NCI-H2029 (cell line): ENCODE measurements at places on chromosomes 7 and 10.

DNA sequence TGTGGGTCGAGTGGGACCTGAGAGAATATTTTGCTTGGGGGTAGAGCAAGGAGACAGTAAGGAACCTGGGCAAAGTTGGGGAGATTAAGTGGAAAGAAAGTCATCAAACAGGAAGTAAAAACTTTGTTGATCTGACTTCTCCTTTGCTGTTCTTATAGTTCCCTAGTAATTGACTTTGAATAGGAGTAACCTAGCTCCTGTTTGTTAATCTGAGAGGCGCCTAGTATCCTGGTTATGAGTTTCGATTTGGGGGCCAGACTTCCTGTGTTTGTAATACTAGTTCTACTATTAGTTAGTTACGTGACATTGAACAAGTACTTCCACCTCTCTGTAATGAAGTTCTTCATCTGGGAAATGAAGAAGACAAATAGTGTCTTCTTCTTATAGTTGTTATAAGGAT lies 99.1 kb downstream of the ZNF365 start:
- DNase-seq: no peak

DNA sequence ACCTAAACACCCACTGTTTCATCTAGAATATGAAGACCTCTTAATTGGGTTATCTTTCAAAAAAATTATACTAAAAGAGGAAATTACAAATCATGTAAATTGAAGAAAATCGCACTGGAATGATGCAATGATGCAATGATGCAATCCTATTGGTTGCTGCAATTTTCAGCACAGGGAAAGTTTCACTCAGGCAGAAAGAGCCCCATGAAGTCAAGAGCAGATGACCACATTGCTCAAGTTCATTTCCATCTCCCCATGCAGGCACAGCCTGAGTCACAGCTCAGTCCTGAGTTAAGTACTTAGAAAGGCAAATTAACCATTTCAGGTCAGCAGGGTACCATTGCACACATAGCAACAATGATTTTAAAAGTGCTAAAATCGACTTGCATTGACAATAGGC lies 180.3 kb upstream of the MYO3A start:
- DNase-seq: no peak

DNA sequence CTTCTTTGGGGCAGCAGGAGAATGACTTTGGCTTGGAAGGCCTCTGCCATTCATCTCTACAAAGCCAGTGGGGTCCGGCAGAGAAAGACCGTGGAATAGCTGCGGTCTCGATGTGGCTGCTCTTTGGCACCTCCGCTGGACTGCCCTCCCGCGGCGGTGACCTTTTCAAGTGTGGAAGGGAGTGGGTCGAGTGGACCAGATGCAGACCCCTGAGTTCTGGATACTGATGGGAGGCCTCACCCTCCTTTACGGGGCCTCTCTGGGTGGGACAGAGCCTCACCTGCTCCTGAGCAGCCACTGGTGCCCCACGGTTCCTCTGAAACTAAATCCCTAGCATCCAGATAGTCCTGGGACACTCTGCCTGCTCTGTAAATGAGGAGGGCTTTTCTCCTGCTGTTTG lies 113.1 kb downstream of the NT5C2 start:
- no peak for DNase-seq

GRCh38 chr7:30312178-30312577 lies 27.8 kb downstream of the ZNRF2 start:
- DNase-seq: no peak

DNA sequence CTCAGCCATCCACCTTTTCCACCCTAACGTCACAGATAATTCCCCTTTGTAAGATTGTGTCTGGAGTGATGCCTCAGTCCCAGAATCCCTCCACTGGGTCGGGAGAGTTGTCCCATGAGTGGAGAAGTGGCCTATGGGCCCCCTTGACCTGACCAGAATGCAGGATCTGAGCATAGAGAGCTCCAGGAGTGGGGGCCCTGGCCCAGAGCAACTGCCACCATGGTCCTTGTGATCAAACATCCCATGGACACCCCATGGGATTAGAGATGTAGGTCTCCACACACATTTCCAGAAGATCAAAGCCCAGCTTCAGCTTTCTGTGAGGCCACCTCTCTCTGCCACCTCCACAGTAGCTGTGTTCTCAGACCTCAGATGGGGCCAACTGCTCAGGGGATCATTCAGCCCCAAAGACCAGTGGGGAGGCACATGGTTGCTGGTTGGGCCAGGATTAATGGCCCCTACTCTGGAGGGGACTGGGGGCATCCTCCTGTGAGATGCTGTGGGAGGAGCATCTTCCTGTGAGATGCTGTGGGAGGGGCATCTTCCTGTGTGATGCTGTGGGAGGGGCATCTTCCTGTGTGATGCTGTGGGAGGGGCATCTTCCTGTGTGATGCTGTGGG lies 28.5 kb upstream of the DPYSL4 start:
- DNase-seq: no peak

DNA sequence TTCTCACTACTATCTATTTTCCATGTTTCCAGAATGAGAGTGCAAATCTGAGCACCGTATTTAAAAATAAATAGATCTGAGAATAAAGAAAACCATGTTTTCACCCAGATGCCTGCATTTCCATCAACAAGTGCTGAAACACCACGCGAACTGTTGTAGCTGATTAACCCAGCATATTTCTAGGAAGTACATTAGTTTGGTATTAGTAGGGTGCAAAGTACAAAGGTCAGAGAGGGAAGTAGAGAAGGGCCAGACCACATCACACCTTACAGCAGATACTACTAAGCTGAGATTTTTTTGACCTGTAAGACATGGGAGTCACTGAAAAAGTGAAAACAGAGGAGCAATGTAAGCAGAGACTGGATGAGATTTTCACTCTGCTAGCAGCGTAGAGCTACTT lies 181.3 kb downstream of the IMMP2L start:
- no peak for DNase-seq

- no peak for DNase-seq
Measured at GRCh38 chr10:24114556-24114955, 94.4 kb upstream of the KIAA1217 start.
